GM12891 (cell line): ENCODE measurements at places on chromosomes 3 and 15.
A peak's percentile ranks its signal among the peaks of the same experiment; 100 is the strongest.

DNA sequence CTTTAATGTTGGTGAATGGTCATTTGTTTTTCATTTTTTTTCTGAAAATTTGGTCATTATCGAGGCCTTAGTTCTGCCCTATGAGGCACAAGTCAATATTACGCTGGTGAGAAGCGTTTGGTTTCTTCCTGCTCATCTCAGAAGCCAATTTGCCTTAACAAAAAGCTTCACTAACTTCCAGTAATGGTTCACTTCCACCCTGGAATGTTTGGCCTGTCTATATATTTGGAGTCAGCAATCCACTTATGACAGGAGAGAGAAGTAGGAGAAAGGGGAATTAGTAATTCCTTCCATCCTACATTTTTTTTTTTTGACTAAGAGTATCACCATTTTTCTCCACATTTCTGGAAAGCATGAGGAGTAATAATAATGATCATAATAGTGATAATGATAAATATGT is 124.4 kb downstream of the DIPK2A start:
- no peak for DNase-seq

- DNase-seq, result no peak
These were observed 164.5 kb downstream of the VGLL4 start for GRCh38 chr3:11479221-11479620.

DNA sequence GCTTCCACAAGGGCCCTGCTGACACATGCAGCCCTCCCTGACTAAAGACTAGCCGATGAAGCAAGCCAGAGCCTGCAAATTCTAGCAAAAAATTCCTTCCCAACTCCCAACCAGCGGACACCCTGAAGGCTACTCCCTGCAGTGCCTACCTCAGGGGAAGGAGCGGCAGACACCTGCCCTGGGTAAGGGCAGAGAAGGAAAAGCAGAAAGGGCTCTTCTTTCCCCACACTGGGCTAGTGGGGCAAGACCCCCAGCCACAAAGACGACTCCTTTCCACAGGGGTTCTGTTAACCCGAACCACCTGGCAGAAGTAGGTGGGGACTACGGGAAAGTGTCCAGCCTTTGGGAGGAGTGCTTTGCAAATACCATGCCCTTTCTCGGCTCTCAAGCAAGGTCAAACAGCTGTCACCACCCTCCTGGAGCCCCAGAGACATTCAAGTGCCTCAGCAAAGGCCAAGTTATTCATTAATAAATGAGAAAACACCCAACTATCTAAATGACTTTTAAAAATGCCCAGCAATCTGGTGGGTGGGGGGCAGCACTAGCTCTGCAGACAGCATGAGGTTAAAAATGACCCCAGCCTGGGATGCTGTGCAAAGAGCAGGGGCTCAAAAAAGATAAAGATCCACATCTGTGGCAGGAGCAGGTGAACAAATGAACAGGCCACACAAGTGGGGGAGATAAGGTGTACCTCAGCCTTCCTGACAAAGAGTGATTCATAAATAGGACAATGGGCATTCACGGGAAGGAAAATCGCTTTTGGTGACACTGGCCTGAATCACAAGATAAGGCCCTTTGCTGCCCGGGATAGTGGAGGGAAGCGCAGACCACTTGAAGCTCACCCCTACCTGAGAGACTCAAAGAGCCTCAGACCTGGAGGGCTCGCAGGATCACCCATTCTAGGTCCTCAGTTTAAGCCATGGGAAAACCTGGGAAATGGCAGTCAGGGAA is 33.0 kb downstream of the CCDC12 start:
- no peak for DNase-seq

- DNase-seq, result no peak
These were observed 308.5 kb upstream of the ARRDC4 start for GRCh38 chr15:97652041-97652440.

DNA sequence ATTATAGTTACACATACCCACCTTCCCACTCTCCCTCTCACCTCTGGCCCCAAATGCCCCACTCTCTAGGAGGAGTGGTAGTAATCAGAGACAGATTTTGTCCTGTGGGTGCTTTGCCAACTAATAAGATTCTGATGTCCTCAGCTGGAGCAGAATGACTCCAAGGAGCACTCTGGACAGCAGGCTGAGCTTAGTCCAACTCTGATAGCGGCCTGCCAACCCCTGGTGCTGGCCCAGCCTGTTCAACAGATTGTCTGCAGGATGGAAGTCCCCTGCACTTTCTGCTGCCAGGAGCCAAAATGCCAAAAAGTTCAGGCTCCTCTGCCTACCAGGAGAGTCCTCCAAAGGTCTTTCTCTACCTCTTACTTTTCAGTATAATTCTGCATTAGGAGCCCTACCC is 160.5 kb upstream of the UMPS start:
- no peak for DNase-seq

DNA sequence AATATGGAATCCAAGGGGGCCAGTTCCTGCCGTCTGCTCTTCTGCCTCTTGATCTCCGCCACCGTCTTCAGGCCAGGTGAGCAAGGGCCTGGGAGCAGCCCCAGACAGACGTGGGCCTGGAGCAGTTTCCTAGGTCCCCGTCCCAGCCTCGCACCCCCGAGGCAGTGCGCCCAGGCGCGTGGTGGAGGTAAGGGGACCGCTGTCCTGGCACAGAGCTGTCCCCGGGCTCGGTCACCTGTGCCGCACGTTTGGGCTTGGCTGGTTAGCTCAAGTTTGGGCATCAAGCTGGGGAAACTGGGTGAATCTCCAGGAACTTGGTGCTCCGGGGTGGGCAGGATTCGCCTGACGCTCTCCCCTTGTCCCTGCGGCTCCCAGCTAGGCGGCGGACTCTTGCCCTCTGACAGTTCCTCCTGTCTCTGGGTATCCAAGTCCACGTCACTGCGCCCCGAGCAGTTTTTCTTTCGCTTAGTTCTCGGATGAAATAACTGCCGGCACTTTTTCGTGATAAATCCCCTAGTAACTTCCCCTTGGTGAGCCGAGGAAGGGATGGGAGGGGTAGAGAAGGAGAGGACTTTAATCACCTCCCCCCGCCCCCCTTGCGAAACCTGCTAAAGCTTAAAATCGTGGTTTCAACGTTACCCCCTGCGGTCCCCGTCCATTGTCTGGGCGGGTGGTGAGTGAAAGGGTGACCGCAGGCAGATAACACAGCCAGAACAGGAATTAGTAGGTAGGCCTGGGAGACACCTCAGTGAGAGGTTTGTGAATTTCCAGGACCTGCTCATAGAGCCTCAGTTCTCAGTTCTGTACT is 901 bp downstream of the ALCAM start:
- peak; percentile 38 for DNase-seq

DNA sequence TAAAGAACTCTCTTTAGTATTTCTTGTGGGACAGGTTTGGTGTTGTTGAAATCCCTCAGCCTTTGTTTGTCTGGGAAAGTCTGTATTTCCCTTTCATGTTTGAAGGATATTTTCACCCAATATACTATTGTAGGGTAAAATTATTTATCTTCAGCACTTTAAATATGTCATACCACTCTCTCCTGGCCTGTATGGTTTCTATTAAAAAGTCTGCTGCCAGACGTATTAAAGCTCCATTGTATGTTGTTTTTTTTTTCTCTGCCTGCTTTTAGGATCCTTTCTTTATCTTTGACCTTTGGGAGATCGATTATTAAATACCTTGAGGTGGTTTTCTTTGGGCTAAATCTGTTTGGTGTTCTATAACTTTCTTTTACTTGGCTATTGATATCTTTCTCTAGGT is 119.0 kb upstream of the TBC1D5 start:
- no peak for DNase-seq

DNA sequence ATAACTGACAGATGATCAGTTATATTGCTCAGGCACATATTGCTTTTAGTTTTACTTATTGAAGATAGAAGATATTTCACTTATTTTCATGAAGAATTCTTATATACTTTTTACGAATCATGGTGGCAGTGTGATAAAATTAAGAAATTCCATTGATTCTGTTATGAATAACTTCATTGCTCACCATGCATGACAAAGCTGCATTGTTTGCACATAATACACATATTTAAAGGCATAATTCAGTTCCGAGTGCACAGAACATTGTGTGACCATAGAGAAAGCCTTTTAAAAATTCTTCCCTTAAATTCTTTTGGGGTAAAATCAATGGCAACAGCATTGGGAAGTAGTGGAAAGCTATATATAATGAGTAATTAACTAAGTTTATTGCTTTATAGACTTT is 82.5 kb upstream of the NAALADL2 start:
- DNase-seq, result no peak

DNA sequence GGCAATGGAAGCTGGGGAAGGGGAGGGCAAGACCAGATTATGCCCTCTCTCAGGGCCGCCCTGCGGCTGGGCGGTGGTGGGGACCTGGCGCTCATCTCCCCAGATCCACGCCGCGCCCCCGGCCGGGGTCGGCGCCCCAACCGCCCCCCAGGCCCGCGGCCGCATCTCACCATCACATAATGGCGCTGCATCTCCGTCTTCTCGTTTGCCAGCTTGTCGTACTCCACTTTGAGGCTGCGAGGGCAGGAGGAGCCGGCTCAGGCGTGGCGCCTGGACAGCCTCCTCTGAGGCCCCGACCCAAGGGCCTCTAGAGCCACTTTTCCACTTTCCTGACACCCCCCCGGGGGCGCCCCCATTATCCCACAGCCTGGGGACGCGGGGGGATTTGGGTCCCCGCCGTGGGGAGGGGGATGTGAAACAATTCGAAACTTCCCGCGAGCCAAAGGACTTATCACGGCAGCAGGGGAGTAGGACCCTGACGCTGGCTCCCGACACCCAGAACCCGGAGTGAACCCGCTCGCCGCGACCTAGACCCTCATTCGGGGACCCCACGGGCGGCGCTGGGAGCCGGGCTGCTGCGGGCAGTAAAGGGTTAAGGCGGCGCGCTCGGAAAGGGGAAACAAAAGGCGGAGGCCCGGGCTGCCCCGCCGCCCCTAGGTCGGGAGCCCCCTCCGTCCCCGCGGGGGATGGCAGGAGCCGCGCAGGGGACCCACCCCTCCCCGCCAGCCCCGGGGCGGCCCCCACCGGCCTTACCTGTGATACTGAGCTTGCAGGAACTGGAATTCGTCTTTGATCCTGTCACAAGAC is 2.1 kb downstream of the TLE3 start:
- DNase-seq, result no peak

GRCh38 chr3:127182848-127183714 is 9.8 kb upstream of the PRR23E start:
- no peak for DNase-seq

- no peak for DNase-seq
These were observed 72.2 kb downstream of the FAM174B start for GRCh38 chr15:92583096-92584034.

- DNase-seq, result no peak
These were observed 503.4 kb upstream of the SEMA6D start for GRCh38 chr15:47213883-47214282.
